ENCODE measurements at places on chromosomes 4 and X.

DNA sequence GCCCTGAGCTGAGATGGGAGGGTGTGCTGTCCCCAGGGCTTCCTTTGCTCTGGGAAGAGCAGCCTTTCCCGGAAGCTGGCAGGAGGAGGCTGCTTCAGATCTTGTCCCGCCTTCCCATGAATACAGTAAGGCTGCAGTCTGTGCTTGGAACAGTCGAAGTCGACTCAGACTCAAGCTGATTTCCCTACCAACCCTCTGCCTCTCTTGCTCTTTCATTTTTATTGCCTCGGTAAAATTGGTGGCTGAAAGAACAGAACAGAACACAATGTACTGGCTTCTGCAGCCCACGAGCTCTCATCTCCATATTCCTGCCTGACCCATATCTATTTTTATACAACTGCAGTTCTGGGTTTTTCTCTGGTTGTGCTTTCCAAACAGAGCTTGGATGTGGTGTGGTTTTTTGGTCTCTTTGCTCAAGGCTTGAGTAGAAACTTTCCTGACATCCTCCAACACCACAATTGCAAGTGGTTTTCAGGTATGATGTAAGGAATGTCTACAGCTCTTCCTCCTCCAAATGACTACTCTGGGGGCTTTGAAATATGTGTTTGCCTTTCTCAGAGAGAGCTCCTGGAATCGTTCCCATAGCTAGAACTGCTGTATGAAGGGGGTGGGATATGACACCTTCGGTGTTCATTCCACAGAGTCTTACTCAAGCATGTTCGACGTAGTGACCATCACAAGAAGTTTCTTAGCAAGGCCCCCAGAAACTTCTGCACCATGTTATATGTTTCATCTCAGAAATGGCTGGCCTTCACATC, 61.3 kb downstream of the ENPP6 start:
- DNase-seq: no peak

- no peak for DNase-seq
Observed at GRCh38 chr4:38243388-38244053, 283.3 kb downstream of the PTTG2 start.

DNA sequence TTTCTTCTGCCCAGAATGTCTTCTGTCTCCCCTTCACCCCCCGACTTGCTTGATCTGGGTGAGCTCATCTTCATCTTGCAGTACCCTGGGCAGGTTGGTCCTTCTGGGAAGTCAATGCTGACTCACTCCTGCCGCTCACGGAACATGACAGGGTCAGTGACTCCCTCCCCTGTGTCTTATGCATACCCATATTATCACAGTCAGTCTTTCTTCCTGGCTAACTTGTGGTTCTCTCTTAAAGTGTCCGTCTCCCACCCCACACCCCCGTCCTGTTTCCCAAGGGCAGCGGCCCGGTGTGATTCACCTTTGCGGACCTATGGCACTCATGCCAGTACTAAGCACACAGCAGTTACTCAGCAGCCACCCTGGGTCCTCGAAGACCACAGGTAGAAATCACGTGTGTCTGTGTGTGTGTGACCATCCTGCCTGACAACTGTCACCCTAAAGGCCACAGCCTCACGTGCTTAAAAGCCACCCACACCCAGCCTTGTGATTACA, 17.7 kb downstream of the IQSEC2 start:
- DNase-seq: no peak

DNA sequence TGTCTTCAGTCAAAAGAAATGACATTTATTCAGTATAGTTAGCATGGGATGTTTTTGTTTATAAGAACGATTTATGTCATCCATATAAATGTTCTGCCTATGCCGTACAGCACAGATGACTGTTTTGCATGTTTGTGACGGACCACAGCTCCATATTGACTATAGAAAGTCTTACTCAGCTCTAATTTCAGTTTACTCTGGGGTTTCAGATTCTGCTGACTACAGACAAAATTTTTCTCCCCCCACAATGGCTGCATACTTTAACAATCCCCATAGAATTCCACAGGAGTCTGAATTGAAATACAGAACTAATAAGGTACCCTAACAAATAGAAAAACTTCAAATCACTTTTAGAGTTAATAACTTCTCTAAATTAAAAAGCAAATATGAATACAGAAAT, 191.0 kb downstream of the SCFD2 start:
- DNase-seq: no peak

DNA sequence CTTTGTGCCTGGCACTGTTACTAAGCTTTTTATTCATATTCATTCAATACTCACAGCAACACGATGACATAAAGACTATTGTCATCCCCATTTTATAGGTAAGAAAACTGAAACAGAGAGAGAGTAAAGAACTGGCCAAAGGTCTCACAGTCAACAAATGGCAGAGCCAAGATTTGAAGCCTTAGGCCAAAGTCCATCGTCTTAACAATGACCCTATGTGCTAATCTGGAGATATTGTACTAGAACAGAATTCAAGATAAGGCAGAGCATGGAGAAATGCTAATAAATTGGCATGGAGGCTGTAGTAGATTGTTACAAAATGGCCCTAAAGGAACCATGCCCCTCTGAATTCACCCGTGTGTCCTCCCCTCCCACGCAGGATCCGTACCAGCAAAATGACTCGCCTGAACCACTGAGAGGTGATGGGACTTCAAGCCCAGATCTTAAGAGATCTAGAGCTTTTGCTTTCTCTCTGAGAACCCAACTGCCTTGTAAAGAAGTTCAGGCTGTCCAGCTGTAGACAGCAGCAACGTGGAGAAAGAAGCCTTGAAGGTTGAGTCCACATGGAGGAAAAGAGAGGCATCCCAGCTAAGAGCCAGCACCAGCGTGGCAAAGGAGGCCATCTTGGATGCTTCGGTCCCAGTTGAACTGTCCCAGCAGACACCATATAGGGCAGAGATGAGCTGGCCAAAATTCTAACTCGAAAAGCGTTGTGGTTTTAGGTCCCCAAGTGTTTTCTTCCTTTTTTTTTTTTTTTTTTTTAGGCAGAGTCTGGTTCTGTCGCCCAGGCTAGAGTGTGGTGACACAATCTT, 52.8 kb upstream of the RBM47 start:
- no peak for DNase-seq

DNA sequence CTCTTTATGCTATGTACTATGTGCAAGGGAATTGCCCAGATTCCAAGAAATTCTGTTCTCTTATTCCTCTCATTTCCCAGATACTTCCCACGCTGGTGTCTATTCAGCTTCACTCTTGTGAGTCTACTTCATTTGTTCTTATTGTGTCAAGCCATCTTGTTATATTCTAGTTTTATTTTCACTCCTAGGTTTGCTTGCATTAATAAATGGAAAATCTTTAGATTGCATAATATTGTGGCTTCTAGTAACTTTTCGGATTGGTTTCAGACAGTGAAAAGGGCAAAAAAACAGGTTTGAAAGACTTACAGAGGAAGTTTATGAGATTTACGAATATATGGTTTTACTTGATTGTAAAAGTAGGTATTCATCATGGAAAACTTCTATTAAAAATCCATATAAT, 128.4 kb downstream of the BTC start:
- DNase-seq: no peak

- DNase-seq: no peak
Observed at GRCh38 chr4:98890702-98891455, 38.1 kb downstream of the EIF4E start.

- no peak for DNase-seq
Observed at GRCh38 chrX:150035531-150035930, 97.2 kb upstream of the EOLA2 start.

DNA sequence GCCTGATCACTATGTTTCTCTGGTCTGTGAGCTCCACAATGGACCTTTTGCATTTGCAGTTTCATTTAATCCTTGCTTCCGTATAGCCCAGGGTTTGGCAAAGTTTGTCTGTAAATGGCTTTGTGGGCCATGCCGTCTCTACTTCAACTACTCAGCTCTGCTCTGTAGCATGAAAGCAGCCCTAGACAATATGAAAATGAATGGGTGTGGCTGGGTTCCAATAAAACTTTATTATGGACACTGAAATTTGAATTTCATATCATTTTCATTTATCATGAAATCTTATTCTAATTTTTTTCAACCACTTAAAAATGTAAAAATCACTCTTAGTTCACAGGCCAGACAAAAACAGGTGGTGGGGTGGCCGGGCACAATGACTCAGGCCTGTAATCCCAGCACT, 41.5 kb downstream of the ACE2 start:
- DNase-seq: no peak

GRCh38 chr4:155745984-155746383, 12.8 kb upstream of the GUCY1B1 start:
- no peak for DNase-seq

DNA sequence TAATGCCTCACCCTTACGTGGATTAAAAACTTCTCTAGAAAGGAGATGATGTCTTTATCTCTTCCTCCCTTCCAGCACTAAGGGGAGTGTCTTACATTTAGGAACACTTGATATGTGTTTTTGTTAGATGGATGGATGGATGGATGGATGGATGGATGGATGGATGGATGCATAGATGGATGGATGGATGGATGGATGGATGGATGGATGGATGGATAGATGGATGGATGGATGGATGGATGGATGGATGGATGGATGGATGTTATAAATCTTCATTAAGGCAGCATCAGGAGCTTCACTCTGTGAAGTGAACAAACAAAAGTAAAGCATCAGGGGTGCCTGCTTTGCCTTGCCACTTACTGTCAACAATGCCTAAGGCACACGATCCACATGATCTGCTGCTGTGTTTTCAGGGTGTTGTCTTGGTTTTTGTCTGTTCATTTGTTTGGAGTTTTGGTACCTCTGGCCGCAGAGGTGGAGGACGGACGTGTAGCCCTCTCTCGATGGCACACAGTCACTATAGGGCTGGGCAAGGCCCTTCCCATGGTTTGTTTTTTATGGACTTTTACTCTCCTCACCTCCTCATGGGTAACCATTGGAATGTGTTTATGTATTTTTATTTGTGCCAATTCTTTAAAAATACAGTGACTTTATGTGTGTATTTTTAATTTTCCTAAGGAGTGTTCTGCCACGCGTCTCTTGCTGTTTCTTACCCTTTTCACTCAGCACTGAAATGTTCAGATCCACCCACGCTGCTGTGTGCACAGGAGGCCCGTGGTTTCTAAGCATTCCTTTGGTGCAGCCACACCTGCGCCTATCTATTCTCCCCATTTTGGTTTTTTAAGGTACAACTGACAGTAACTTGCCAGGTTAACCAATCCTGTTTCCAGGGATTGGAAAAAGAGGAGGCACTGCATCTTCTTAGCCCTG, 91.8 kb upstream of the ENPP6 start:
- DNase-seq: no peak

- no peak for DNase-seq
Observed at GRCh38 chr4:78754872-78755271, 21.3 kb upstream of the BMP2K start.

GRCh38 chr4:164948975-164949374, 28.5 kb downstream of the TRIM61 start:
- DNase-seq: no peak

GRCh38 chr4:139643042-139643895, 22.4 kb upstream of the MGST2 start:
- no peak for DNase-seq

DNA sequence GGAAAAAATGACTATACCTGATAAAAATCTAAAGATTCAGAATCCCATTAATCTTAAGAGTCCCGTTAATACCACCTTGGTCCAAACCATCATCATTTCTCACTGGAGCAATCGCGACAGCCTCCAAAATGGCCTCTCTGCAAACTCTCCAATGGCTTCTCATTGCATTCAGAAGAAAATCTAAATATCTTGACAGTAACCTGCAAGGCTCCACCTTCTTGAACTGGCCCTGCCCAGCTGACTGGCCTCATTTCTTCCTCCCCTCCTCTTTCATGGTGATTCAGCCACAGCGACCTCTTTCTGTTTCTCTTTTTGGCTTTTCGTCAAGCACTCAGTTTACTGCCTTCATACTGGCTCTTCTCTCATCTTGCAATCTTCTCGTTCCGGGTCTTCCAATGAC, 56.2 kb upstream of the GPRIN3 start:
- DNase-seq: no peak

DNA sequence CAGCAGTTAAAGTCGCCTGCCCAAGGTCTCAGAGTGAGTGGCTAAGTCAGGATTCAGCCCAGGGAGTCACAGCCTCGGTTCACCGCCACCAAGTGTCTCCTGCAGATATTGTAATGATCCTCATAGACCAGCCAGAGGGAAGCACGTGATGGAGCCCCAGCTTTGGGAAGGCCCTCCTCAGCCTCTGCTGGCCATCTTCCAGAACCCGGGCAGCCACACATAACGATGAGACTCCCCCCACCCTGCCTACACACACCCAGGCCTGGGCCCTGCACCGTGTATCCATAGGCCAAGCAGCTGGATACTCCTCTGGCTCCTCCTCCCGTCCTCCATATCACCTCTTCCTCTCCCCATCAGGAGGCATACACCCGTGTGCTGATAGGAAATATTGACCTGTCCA, 19.6 kb upstream of the SASH3 start:
- no peak for DNase-seq

DNA sequence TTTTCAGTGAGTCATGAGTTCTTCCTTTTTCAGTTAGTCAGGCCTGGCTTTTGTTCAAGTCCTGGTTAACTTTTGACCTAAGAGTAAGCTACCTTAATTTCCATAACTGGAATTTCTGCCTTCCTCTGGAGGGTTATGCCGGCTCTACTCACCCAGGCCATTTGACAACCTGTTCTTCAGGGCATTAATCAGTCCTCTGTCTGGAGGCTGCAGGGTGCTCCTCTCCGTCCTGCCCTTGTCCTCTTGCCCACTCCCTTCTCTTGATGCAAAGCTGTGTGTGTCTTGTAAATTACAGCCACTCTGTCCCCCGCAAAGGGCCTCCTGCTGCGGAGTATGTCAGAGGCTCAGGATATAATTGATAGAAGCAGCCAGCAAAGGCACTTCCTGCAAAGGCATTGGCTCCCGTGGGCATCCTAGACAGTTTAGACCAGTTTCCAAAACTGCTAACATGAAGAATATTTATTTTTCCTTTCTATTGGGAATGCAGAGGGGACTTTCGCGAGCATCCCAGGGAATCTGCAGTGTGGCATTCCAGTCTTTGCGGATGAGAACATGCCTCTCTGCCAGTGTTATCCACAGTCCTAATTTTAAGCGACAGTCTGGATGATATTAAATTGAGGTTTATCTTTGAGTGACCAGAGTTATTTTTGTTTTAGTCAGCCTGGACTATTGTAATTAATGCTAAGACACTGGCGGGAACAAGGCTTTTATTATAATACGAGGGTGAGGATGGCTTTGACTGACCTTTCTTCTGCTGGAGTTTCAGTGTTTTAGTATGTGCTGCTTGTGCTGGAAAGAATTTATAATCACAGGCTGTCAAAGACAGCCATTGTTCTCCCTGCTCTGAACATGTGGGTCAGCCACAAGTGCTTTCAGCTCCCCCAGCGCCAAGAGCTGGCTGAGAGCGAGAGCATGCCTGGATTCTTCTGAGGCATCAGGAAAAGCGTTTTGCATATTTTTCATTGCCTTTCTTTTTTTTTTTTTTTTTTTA, 74.2 kb downstream of the LIMCH1 start:
- DNase-seq: no peak

GRCh38 chr4:8171984-8172924, 13.6 kb upstream of the ABLIM2 start:
- DNase-seq: no peak

- DNase-seq: no peak
Observed at GRCh38 chr4:155190099-155190498, 18.3 kb upstream of the NPY2R start.

Data from stimulated activated CD8-positive, alpha-beta memory T cell treated with anti-CD3 and anti-CD28 coated beads, Interleukin-15, amount 100 ng/mL, for 24 hours (primary cell).